ENCODE measurements at places on chromosomes 12 and 14. TPM values are rescaled to one million over a fixed set of nuclear protein-coding genes. Genes with fewer than 3 reads are reported as not detected.
A peak's percentile ranks its signal among the peaks of the same experiment; 100 is the strongest.

KRT5 gene
- not detected for total RNA-seq

AREL1 gene
- 44.4 TPM for total RNA-seq

DNA sequence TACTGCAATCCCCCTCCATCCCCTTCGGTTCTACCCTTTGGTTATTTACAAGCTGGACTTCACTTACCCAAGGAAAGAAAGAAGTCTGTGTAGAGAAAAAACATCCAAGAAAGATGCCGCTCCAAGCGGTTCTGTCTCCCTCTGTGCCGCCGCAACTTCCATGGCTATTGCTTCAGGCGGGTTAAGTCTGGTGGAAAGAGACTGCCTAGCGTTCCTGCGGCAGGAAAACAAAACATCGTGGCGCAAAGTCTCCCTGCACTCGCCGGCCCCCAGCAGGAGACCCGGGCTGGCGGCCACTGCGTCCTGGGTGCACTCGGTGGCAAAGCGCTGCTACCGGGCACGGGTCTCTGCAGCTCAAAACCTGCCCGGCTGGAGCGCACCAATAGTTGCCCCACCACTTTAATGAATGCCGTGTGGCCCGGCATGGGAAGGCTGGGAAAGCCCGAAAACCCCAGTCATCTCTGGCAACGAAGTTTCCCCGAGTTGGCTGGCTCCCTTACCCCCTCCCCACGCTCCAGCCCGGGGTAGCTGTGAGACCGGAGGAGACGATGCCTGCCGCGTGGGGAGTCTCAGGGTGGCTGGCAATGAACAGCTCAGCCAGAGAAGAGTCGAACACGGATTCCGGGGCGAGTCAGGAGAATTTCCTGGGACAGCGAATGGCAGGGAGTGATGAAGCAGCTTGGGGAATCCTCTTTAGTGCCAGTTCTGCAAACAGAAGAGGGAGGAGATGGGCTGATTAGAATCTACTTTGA is 3.5 kb upstream of the KCNK10 start:
- DNase-seq, result no peak

GRCh38 chr14:50521912-50522341 is 10.4 kb downstream of the MAP4K5 start:
- DNase-seq, result peak; percentile 26

DNA sequence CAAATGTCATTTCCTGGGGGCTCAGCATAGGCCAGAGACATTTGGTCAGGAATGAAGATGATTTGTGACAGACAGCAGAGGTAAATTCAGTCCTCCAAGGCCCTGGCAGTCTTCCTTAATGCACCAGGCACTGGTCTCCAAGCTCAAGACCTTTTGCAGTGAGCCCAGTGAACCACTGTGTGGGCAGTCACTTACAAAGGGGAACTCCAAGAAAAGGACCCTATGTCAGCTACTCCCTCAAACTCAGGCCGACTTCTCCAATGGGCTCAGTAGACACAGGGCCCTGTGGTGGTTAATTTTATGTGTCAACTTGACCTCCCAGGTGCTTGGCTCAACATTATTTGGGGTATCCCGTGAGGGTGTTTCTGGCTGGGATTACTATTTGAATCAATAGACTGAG is 29.3 kb upstream of the PLEK2 start:
- no peak for DNase-seq
